ENCODE measurements at places on chromosomes 2 and 18. TPM values are rescaled to one million over a fixed set of nuclear protein-coding genes. Genes with fewer than 3 reads are reported as not detected.
A peak's percentile ranks its signal among the peaks of the same experiment; 100 is the strongest.

GRCh38 chr2:133596701-133597393 is 28.6 kb upstream of the NCKAP5 start:
- DNase-seq: no peak

DNA sequence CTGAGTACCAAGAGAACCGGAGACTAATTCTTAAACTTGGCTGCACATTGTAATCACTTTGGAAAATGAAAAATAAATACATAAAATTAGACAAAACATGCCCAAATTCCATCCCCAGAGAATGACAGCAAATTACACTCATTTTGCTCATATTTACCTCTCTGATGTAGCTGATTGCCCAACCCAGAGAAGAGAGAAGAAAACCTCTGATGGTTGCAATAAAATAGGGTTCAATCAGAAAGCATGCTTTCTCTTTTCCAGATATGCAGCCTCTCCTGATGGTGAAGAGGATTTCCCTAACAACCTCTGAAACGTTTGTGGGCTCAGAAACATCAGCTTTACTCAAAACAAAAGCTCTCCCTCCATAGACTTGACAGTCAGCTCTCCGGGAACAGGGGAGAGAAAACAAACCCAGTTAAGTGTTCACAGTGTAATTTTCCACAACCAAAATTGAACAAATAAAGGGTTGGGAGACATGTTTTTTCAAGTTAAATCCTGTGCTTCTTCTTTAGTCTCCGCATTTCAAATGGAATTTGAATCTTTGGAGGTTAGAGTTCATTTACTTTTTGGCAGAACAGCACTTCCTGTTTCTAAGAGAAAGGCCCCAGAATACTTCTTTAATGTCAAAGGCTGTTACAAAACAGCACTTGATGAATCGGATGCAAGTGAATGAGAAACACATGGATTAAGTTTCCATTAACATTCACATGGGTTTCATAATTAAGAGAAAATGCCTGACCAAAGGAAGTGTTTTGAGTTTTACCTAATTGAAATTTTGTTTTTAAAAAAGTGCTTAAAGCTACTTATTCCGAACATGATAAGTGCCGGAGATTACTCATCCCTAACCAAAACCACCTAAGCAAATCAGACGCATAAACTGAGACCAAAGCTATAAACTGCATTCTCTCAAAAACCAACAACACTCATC is 570.1 kb upstream of the SYT4 start:
- DNase-seq: peak; percentile 56

GRCh38 chr2:653645-654425 is 23.4 kb downstream of the TMEM18 start:
- DNase-seq: no peak

DNA sequence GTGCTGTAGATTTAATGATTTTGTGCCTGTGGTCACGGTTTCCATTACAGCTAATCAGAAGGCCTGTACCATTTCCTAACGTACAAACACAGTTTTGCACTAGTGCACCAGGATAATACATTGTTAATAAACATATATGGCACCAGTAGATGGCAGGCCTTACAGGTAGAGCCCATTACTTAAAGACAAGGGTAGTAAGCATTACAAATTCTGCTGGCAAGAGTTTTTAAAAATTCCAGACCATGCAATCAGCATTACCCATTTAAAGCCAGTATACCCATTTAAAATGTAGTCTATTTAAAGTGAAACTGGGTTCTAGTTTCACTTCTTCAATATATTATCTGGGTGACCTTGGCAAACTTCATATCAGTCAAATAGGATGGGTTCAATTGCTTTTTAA is 224.2 kb downstream of the NUP35 start:
- DNase-seq: no peak

DNA sequence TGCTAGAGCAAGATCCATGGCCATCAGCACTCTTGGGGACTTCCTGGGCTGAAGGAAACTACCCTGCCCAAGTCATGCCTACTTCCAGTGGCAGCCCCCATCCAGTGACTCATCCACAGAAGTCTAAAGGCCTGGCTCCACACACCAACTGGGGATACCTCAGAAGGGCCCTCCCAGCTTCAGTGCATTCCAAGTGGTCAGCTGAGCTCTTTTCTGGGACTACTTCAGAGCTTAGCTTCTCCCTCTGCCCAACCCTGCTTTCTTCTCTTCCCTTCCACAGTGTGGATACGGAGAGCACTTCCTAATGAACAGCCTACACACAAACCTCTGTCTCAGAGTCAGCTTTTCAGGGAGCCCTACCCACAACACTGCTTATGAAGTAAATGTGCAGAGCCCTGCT is 66.5 kb downstream of the CLHC1 start:
- DNase-seq: no peak

DNA sequence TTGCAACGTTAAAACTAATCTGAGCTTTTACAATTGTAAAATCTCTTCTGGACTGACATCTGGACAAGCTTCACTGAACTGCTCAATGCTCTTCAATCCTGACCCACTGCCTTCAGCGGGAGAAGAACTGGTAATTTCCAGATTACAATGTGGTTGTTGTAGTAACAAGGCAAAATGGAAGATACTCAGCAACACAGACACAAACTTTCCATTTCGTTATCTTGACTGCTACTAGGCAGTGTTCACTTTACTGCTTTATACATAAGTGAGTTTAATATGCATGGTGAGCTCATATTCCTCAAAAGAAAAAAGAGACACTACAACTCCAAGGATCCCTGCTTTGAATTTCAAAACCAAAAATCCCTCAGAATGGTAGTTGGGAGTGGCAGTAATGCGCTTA is 51.9 kb downstream of the GRB14 start:
- no peak for DNase-seq

GRCh38 chr2:177010146-177010545 is 202.4 kb upstream of the HNRNPA3 start:
- no peak for DNase-seq

DNA sequence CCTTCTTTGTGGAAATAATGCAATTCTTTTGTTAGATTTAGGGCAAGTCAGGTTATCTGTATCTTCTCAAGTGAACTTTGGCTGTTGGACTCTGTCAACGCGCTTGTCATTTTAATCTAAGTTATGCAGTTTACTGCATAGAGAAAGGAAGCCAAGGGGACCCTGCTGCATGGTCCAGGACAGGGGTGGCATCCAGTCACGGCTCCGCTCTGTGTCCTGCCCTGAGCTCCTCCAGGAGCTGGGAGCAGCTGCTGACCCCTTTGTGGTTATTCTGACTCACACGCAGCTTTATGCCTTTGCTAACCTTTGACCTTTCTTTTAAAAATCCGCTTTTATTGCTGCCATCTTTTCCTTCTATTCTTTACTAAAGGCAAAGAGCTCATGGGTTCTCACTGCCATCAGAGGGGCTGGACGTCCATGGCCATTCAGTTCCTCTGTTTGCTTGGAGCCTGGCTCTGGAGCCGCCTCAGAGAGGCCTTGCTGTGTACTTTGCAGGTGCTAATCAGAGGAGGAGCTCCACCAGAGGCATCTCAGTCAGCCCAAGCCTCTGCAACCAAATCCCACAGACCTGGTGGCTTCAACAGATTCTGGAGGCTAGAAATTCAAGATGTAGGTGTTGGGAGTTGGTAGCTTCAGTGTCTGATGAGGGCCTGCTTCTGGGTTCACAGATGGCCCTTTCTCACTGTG is 39.3 kb downstream of the SNTG2 start:
- no peak for DNase-seq

- DNase-seq: no peak
These were observed 122.6 kb upstream of the STK17B start for GRCh38 chr2:196293751-196294515.

DNA sequence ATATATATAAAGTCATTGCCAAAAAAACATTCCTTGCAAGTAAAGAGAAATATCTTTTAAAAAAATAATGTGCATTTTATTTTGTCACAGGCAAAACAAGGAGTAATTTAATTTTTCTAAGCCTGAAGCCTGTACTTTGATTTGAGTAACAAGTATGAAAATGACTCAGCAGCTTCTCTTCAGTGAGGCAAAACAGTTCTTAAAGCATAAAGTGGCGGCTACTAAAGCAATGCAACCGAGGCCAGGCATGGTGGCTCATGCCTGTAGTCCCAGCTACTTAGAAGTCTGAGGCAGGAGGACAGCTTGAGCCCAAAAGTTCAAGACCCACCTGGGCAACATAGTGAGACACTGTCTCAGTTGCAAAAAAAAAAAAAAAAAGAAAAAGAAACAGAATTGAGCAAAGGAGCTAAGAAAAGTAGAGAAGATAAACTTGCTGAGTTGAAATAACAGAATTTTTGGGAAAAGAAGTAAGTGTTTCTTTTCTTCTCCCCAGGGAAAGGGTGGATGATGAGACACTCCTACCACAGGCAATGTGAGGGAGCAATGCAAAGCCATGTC is 29.6 kb downstream of the DOK1 start:
- no peak for DNase-seq

DNA sequence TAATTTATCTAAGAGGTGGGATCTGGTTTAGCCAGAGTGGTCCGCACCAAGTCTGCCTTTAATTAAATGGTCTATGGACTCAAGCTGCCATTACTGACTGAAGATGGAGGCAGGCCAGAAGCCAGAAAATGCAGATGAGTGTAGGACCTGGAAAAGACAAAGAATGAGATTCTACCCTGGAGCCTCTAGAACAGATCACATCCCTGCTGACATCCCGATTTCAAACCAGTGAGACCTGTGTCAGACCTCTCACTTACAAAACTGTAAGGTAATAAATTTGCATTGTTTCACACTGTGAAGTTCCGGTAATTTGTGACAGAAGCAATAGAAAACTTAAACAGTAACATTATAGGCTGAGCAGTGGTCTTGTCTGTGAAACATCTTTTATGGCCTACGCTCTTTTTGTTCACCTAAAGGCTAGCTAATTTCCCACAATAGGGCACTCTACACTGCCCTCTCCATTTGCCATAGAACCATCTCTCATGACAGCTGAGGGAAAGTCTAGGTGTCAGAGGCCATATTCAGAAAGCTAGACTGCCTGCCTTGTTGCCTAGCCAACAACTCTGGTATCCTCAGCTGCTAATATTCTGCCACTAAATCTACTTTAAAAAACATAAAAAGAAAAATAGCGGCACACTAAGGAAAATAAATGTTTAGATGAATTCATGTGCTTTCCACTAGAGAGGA is 1396.2 kb upstream of the PIK3C3 start:
- DNase-seq: no peak

DNA sequence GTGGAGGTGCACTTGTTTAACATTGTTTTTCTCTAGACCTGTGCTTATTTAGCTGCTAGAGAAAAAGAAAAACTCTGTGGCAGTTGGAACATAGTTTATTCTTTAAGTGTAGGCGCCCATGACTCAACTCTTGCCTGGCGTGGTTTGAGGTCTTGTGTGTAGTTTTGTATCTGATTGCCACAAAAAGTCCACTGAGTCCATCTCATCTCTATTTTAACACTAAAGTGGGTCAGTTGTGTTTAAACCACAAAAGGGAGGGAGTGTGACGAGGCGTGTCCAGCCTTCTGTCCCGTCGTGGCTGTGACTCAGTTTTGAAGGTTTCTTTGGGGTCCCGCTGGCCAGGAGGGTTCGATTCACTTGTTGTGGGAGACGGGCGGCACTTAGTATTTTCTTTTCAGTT is 15.3 kb upstream of the UGT1A9 start:
- no peak for DNase-seq

ALPG gene
- not detected for total RNA-seq

LBX2 gene
- total RNA-seq: 1.9 TPM

IL1B gene
- total RNA-seq: 0.13 TPM

IAH1 gene
- total RNA-seq: 51.9 TPM

REG1B gene
- not detected for total RNA-seq
